ENCODE measurements at places on chromosomes 4 and X.

GRCh38 chr4:185395238-185395955, at the start of gene LRP2BP:
Gene LRP2BP (minus strand): TSS chr4:185395924. CDS start chr4:185378186, 17,738 bp downstream.
- no peak for DNase-seq

DNA sequence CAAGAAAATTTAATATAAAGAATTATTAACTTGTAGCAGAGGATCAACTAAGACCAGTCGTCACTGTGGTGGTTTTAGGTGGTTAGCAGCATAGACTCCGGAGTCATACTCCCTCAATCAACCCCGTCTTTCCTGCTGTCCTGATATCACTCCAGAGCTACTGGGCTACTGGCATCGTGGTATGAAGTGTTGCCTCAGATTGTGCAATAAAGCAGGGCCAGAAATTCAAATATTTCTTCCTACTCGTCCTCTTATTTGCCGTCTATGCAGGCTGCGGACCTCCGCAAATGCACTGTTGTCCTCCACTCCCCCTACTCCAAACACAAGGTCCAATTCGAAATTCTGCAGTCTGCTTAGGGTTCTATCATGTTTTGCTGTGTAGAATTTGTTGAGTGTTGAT, 1.2 kb upstream of the MAGEA10 start:
- no peak for DNase-seq

GRCh38 chr4:163688856-163689255, 194.4 kb downstream of the TMA16 start:
- no peak for DNase-seq

GRCh38 chr4:55444827-55445226, 49.1 kb downstream of the TMEM165 start:
- DNase-seq = no peak

- no peak for DNase-seq
Observed at GRCh38 chr4:76447393-76447851, 12.4 kb downstream of the SHROOM3 start.

DNA sequence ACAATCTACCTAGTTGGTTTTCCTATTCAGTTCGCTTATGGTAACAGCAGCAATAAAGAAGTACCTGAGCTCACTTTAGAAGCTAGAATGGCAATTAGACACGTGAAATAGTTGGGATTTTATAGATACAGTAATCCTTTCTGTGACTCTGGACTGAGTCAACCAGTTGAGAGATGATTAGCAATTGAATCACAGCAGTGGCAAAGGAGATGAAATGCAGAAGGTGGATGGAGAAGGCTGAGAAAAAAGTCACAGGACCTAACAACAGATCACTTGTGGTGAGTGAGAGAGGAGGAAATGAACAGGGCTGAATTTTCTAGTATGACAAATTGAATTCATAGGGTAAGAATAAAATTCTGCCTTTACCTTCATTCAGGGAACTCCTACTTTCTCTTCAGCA, 197.1 kb upstream of the MAGEB18 start:
- no peak for DNase-seq

- DNase-seq = no peak
Observed at GRCh38 chr4:154643493-154643892, 31.0 kb upstream of the FGG start.

- no peak for DNase-seq
Observed at GRCh38 chrX:132738951-132739350, 219.5 kb downstream of the HS6ST2 start.

- no peak for DNase-seq
Observed at GRCh38 chr4:48899432-48899749, 7.2 kb downstream of the OCIAD2 start.

DNA sequence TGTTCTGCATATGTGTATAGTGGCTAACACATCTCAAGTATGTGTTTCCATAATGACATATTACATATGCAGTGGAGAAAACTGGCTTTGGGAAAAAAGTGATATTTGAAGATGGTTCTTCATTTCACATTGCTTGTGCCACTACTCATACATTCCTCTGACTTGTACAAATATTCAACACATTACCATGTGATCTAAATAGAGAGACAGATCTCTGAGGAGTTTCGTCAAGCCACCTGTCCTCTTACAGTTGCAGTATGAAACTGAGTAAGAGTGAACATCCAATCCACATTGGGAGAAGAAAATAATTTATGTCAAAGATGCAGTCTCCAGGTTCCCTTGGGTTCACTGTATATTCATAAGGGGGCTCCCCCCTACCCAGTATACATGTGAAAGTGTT, 123.9 kb downstream of the KDR start:
- no peak for DNase-seq

DNA sequence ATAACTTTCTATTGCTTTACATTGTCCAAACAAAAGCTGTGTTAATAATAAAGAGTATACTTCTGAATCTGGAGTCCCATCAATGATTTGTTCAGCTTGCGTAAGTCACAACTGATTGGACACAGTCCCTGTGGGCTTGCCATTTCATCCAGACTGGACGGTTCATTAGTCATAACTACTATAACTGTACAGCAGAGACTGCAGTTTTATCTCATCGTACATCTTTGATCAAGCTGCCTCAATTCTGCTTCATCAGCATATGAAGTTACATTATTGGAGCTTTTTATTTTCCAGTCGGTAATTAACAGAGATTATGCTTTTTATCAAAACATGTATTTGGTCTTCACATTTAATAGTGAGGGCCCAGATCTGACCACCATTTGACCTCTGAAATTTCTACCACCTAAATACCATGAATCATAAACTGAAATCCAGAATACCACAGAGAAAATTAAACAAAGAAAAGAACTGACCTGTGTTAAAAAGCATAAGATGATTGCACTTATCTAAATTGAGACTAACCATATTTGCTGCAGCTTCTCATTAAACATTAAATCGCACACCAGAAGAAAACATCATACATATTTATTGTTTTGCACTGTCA, 12.5 kb upstream of the MAB21L2 start:
- peak; percentile 51 for DNase-seq

- DNase-seq = no peak
Observed at GRCh38 chrX:141176586-141177451, at the start of gene LDOC1. Gene LDOC1 (minus strand): TSS chrX:141177129. CDS start chrX:141177021, 108 bp downstream.

DNA sequence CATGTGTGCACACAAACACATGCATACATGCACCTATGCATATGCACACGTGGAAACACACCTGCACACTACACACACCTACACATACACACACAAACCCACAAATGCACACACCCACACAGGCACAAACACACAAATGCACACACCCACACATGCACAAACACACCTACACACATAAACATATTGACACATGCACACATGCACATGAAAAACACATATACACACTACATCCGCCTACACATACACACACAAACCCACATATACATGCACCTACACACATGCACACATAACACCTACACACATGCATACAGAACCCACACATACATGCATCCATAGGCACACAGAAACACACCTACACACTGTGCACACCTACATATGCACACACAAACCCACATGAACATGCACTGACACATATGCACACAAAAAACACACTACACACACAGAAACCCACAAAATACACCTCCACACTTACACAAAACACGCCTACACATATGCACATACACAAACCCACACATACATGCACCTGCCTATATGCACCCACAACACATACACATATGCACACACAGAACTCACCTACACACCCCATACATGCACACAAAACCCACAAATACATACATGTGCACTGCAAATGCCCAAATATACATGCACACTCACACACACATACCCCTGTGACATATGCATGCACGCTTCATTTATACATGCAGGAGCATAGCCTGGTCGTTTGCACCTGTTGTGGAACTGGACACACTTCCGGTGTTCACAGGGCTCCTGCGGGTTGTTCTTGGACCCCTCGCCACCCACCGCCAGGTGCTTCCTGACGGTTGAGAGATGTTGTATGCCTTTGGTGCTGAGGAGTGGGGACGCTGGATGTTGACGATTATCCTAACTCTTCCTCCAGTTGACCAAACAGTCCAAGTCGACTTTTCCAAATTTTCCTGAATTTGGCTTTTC, 22.1 kb downstream of the CD99 start:
- no peak for DNase-seq

DNA sequence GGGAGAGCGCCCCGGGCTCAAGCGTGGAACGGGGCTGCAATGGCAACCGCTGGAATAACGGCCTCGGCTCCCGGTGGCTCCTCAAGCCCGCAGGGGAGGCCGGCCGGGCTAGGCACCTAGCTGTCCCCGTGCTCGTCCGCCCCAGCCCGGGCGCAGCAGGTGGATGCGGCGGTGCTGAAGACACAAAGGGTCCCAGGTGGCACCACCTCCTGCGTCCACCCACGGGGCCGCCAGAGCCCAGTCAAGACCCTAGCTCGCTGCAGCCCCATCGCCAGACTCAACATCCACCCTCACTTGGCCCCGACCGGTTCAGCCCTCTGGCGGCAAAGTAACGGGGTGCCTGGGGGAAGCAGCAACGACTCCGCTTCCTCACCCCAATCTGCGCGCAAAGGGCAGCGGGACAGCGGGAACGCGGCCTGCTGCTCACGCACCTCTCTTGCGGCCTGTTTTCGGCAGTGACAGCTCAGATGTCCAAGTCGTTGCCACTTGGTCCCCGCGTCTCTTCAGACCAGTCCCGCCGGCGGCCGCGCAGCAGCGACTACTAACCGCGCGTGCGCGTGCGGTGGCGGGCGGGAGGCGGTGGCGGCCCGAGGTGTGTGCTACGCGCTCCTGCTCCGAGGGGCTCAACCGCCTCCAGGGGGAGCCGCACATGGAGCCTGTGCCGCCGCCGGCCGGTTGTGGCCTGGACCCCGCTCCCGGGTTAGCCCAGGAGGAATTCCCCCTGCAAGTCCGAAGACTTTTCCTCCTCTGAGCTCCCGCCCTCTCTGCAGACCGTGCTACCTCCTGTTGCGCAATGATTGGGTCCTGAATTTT, at the start of gene CLGN:
Gene CLGN, minus strand, starts transcription at position 543 of the 813 bp plus-strand sequence. CDS start 14,570 bp downstream, outside the sequence.
- no peak for DNase-seq

DNA sequence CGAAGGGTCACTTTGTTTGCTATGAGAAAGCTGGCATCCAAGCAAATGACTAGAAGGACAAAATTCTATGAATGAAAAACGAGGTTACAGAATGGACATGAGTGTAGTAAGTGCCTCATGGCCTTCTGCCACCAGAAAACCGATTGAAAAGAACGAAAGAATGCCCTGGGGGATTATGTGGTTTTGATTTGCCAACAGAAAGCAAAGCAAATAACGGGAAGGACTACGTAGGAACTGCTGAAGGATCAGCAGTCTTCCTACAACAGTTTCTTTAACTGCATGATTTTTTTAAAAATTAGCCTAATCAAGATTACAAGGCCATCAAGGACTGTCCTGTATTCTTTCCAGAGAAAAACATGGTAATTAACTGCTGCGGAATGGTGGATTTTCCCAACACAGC, 50.6 kb downstream of the NRK start:
- DNase-seq = no peak

- no peak for DNase-seq
Observed at GRCh38 chrX:123487236-123487635, 245.6 kb downstream of the THOC2 start.

GRCh38 chr4:8338351-8338961, 68.9 kb downstream of the HTRA3 start:
- DNase-seq = no peak

GRCh38 chr4:120052856-120053255, 13.8 kb downstream of the MAD2L1 start:
- DNase-seq = peak; percentile 55

- DNase-seq = no peak
Observed at GRCh38 chrX:100819534-100819836, 706 bp upstream of the CSTF2 start.

DNA sequence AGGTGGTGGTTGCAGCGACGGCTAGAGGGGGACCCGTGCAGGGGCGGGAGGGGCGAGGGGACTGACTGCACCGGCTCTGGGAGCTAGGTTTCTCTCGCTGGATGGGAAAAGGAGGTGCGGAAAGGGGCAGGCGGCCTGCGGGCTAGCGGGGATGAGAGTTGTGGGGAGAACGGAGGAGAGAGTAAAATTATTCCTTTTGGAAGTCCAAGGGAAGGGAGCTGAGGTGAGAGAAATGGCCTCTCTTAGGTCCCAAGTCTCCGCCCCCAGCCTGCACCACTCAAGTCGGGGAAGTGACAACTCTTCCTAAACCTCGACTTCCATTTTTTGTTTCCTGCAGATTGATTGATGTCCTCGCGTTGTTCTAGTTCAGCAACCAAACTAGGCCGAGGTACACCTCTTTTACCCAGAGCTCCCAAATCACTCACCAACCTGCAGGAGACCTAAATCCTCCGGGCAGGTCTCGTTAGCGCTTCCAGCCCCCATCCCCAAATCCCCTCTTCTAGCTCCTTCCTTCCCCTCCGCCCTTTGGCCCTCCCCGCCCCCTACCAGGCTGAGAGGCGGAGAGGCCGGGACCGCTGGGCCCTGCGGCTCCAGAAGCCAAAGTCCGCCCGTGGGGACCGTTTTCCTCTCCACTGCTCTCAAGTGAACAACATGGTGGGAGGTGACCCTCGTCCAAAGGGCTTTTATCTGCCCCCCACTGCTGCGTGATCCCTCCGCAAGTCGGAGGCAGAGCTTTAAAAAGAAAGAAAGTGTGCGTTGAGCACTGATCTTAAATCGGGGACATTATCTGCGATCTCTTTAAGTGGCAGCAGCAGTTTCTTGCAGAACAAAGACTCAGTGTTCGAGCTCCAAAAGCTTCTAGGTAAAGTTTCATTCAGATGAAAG, 7.3 kb downstream of the PITX2 start:
- DNase-seq = no peak

DNA sequence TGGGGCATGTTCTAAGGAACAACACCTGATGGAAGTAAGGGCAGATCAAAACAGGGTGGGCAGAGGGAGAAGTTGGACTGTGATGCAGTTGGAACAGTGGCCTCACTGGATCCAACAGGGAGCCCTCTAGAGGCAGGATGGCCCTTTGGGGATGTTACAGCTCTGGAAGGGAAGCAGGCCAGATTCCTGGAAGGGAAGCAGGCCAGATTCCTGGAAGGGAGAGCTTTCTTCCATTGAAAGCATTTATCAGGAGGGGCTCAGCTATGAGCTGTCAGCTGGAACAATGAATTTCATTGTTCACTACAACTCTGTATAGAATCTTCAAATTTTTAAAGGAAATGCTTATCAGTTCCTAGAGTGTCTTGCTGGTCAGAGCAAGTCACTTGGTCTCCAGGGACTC, 17.7 kb downstream of the IL15 start:
- DNase-seq = no peak

DNA sequence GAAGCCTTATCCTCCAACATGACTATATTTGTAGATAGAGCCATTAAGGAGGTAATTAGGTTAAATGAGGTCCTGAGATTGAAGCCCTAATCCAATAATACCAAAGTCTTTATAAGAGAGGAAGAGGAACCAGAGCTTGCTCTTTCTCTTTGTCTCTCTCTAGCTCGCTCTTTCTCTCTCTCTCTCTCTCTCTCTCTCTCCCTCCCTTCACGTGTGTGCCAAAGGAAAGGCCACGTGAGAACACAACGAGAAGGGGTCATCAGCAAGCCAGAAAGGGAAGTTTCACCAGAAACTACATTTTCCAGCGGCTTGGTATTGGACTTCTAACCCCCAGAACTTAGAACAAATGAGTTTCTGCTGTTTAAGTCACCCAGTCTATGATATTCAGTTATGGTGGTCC, 1540.5 kb downstream of the C4orf33 start:
- no peak for DNase-seq
